ENCODE measurements at places on chromosomes 7 and 10.
A peak's percentile ranks its signal among the peaks of the same experiment; 100 is the strongest.

- DNase-seq: no peak
These were observed 1.2 kb downstream of the BMI1 start for GRCh38 chr10:22321924-22322640.

- no peak for DNase-seq
These were observed 954.2 kb downstream of the PCDH15 start for GRCh38 chr10:53846809-53847208.

DNA sequence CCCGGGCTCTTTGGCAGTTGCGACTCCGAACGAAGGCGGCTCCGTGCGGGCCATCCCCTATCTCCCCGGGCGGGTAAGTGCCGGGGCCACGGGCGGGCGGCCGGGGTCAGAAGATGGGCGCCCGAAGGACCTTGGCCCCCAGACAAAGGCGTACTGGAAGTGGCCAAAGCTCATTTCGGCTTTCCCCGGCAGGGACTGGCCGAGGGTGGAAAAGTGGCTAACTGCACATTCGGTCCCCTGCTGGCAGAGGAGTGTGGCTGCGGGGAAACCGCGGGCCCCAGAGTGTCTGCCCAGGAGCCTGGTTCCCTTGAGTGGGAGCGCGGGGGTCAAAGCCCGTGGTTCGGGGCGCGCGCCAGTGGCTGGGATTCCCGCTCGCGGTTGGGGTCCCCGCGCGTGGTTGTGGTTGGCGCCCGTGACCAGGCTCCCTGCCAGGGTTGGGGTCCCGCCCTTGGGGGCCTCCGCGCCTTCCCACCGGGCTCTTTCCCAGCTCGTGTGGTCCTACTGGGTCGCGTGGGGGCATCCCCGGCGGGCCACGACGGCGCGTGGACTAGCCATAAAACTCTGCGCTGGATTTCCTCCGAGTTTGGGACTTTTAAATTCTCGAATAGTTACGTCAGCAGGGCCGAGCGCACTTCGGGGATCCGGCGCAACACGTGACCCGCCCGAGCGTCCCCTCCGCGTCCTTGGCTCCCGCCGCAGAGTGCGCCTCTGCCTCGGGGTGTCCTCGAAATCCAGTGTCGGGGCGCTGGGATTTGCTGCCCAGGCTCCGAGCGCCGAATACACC, 124.4 kb downstream of the TACC2 start:
- DNase-seq: no peak

GRCh38 chr7:68406480-68406879, 1191.8 kb upstream of the AUTS2 start:
- DNase-seq: no peak

GRCh38 chr7:6228361-6229229, 43.8 kb downstream of the CYTH3 start:
- DNase-seq: no peak

DNA sequence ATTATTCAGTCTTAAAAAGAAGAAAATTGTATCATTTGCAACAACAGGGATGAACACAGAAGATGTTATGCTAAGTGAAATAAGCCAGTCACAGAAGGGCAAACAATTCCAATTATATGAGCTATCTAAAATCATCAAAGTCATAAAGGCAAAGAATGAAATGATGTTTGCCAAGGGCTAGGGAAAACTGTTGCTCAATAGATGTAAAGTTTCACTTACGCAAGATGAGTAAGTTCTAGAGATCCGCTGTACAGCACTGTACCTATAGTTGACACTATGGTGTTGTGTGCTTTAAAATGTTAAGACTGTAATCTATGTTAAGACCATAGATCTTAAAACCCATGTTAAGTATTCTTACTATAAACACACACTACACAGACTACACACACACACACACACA, 904.6 kb upstream of the LRRN3 start:
- no peak for DNase-seq

- DNase-seq: no peak
These were observed 10.4 kb downstream of the NXPH1 start for GRCh38 chr7:8443576-8444467.

- DNase-seq: no peak
These were observed 681.3 kb downstream of the TNS3 start for GRCh38 chr7:46900312-46901263.

DNA sequence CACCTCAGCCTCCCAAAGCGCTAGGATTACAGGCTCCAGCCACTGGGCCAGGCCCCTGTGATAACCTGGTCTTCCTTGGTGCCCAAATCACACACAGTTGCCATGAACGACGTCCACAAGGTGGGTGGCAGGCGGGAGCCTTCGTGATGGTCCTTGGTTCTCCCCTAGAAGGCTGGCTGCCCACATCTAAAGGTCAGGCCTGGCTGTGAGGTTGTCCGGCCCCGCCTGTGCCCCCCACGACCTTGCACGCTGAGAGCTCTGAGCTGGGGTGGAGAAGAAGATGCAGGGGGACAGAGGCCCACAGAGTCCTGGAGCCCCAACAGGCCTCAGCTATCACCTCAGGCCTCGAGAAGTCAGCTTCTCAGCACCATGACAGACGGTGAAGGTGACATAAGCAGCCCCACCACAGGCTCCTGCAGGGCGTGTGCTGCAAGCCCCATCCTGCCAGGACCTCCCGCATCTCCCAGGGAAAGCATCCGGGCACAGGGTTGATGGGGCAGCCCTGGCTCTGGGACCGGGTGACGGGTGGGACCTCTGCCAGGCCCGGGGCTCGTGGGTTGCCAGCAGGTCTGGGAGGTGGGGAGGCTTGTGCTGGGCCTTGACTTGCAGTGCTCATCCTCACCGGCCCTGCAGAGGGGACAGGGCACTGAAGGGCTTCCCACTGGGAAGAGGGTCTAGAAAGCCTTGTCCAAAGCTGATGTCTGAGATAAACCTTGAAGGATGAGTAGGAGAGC, 217.4 kb downstream of the WDR37 start:
- DNase-seq: no peak

GRCh38 chr7:129471402-129471827, 30.9 kb upstream of the SMKR1 start:
- DNase-seq: peak; percentile 50

- DNase-seq: no peak
These were observed 86.3 kb downstream of the RAB11FIP2 start for GRCh38 chr10:117960345-117960935.

- DNase-seq: no peak
These were observed 47.4 kb upstream of the FAM180A start for GRCh38 chr7:135795846-135796570.

DNA sequence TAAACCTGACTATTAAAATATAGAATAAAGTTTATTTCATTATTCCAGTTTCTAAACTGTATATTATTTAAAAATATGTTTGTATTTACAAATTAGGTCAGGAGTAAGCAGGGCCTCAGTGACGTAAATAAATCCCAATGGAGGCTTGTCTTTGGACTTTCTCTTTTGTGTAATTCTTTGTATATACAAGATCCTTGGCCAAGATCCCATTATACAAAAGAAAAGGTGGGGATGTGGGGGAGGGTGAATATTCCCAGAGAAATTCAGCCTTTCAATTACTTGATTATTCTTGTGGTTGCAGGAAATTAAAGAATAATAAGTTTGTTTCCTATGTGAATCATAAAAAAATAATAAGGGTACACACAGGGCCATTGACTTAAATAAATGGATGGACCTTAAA, 178.7 kb upstream of the PRPS1L1 start:
- DNase-seq: no peak

DNA sequence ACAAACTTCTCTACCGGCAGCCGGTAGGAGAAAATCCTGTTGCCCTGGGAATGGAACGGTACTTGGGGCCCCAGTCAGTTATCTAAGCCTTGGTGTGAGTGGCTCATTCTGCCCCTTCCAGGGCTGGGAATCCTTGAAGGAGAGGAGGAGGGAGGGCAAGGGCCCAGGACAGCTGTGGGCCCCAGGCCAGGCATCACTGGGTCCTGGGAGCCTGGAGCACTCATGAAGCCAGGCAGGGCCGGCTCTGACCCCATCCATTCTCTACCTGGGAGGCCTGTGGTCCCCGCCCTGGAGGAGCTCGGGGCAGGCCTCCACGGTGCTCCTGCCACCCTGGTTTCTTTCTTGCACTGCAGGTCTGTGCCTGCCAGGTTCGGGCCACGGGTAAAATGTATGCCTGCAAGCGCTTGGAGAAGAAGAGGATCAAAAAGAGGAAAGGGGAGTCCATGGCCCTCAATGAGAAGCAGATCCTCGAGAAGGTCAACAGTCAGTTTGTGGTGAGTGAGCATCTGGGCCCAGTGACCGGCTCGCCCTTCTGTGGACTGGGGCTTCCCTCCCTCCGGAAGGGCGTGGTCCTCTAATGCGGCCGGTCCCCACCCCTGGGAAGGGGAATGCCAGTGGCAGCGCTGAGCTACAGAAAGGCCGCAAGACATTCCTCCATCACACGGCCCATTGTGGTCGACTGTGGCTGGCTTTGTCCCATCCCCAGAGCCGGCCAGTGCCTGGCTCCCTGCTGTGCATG, 111.3 kb downstream of the RGS10 start:
- no peak for DNase-seq

DNA sequence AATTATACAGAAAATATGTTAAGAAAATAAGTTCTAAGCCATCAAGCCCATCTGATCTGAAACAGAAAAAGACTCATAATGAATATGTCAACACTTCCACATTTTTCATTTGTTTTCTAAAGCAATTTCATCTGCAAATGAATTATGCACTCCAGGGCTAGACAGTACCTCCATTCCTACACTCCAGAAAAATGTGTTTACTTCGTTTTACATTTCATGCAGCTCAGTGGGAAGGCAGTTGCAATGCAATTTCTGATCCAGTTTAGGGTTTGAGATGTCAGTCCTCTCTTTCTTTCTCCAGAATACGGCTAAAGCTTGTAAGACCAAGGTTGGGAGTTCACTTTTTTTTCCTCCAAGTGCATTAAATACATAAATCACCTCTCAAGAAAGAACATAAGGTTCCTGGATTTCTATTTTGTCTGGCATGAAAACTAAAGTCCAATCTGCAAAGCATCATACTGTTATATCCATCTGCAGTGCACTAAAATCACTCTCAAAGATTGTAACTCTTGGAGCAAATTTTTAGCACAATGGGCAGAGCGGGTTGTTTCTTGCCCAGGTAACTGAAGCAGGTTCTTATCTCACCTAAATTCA, 348.8 kb upstream of the C7orf33 start:
- DNase-seq: no peak

- DNase-seq: no peak
These were observed 643.6 kb downstream of the IPMK start for GRCh38 chr10:57624066-57624465.

DNA sequence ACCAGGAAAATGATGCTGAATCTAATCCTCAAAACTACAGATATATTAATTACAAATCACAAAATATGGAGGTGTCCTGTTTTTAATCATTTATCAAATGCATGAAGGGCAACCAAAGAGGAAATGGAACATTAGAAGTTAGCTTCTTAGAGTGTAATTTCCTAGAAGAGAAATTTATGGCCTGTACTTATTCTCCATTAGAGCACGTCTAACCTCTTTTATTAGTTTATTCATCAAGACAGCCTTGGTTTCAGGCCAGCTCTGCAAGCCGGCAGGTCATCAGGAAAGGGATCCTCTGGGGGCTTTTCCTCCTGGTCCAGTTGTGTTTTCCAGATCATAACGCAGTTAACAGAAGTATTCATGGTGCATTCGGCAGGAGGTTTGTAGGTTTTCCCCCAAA, 517.6 kb downstream of the KCNMA1 start:
- no peak for DNase-seq

GRCh38 chr10:110500515-110500905, 2.8 kb downstream of the DUSP5 start:
- DNase-seq: no peak

DNA sequence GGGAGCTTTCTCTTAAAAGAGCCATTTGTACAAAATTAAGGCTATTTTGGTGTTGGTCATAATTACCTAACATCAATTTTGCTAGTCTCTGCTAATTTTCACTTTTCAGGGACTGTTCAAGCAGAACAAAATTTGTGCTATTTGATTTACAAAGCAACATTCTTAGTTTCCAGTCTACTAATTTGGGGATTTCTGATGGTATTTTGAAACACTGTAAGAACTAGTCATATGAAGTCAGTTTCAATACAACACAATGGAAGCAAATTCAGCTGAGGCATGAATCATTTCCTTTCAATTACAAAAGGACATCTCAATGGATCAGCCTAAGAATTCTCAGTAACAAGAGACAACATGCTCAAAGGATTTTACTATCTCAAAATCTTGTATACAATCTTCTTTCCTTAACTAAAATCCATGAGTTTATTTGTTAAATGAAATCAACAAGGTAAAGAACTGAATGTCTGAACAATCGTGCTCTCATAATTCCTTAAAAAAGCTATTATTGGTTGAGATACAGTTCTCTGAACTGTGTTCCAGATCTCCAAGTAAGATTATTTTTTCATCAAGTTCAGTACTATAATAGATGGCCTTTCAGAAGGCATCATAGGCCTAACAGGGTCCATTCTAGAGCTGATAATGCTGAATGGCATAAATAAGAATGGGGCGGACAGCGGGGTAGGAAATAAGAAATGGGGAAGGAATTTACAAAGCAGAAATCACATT, 144.6 kb downstream of the NRCAM start:
- DNase-seq: no peak

DNA sequence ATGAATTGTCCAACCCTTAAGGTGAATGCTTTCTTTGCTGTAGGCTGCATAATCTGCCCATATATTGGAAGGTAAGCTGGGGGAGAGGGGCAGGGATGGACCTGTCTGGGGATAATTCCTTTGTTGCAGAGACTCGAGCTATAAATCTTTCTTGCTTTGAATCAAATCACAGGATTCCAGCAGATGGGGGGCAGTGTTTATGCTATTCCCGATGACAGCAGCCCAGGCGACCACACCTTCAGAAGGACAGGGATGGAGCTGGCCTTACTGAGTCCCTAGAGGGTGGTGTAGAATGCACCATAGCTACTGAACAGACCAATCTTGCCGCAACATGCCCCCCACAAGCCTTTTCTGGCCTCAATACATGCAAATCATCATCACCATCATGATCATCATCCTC, 2.5 kb downstream of the PODXL start:
- no peak for DNase-seq

DNA sequence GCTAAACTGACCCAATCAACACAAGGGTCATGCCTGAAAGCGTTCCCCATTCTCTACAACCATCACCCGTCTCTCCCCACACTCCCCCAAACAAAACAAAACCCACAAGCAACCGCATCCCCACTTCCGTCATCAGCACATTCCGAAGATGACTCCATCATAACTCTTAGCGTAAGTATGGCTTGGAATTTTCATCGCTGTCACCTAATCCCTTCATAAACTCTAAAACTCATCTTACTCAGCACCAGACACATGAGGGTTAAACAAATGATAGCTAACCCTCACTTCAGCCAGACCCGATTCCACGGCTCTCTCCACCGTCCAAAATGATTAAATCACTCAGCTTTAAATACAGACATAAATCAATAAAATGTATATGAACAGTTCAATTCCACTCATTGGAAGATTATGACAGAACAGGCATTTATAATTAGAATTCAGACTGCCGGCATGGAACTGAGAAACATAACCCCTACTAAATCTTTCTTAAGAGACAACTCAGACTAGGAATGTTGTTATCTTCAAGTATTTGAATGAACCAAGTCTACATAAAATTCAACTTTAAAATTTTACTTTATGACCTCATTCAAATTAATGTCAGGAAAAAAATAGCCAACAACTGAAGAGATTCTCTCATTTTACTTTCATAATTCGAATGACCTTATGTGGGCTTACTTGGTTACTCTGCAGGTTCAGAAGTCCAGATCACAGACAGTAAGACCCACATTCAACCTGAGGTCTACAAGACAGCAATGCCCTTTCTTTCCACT, 215.9 kb downstream of the PARD3 start:
- no peak for DNase-seq

All from Panc1 (cell line).